BJ (cell line): ENCODE measurements at places on chromosomes 11 and 22. TPM values are rescaled to one million over a fixed set of nuclear protein-coding genes. Genes with fewer than 3 reads are reported as not detected.

Gene OR2D2
- 0.06 and 0.13 TPM in 2 replicates for polyA plus RNA-seq

Gene CASP12
- not detected in 2 replicates for polyA plus RNA-seq

Gene B3GAT1
- not detected in 2 replicates for polyA plus RNA-seq

Gene ACTN3
- not detected in 2 replicates for polyA plus RNA-seq

Gene TRIM34
- 6.6 and 11.0 TPM in 2 replicates for polyA plus RNA-seq

- DNase-seq, result no peak
Measured at GRCh38 chr22:19998991-19999820, 17.4 kb downstream of the ARVCF start.

DNA sequence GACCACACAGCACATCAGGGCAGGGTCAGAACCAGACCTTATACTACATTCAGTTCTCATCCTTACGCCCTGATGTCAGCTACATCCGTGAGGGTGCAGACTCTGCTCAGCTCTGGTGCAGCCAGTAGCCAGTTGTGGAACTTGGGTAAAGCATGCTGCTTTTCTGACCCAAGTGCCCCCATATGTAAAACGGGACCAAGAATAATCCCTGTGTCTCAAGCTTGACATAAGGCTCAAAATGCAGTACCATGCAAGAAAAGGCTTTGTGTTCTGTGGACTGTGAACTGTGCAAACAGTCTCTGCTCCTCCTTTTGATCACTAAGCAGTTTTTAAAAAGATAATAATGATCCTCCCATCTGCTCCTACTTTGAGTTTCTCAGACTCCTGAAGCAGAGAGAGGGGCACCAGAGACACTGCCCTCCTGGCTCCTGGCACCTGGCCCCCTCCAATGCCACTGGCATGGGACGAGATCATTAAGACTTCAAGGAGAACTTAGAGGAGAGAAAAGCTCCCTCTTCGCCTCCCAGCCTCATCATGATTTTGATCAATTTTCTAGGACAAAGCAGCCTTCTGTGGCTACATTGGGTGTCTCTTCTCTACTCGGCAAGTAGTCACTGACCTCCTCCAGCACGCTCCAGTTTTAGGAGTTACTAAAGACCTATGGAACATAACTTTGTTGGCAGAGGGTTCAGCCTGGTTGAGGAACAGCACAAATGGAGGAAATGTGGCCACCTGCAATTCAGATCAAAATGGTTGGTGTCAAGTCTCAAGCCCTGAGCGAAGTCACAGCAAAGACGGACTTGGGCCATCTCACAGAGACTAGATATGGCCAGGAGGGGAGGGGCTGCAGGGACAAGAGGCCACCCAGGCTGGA lies 23.9 kb downstream of the IL10RA start:
- no peak for DNase-seq

DNA sequence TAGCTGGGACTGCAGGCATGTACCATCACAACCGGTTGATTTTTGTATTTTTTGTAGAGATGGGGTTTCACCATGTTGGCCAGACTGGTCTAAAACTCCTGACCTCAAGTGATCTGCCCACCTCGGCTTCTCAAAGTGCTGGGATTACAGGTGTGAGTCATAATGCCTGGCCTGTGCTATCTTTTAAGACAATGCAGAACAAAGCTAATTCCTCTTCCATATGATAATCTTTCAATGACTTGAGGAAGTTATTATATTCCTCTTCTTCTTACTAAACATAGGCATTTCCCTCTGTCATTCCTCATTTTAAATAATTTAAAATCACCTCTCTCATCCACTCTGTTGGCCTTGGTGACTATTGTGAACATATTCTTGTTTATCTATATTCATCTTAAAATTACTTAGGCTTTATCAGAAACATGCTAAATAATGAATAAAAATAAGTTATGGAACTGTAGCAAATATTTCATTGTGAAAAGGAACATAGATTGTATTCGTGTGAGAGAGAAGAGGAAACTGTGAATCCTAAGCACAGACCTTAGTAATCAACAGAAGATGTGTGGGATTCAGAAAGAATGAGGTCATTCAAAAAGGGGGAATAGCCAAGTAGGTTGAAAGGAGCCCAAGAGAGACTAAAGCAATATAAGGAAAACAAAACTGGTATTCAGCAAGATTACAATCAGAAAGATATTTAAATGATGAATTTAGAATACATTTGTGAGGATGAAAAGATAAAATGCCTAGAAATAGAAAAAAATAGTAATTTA lies 269.4 kb downstream of the TTC28 start:
- DNase-seq, result no peak

DNA sequence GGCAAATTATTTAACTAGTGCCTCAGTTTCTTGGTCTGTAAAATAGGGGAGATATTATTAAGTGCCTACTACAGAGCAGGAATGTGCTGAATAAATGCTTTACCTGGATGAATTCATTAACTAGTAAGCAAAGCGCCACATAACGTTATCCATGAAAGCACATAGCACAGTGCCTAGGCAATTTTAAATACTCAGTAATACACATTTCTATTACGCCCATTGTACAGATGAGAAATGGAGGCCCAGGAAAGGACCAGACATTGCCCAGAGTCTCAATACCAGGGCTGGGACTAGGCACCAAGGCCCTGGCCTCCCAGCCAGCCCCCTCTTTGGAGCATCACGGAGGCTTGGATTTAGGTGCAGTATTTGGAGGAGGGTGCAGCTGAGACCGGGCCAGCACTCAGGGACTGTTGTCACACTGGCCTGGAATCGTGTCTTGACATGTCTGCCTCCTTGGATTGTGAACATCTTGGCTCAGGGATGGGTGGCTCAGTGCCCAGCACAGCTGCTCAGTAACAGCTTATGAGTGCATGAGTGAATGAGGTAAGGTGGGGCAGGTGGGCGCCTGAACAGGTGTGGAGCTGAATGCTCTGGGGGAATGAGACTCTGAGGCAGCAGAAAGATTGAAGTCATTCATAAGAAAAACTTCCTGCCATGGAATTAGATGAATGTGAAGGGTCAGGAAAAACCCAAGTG lies 42.1 kb upstream of the TPBGL start:
- no peak for DNase-seq

DNA sequence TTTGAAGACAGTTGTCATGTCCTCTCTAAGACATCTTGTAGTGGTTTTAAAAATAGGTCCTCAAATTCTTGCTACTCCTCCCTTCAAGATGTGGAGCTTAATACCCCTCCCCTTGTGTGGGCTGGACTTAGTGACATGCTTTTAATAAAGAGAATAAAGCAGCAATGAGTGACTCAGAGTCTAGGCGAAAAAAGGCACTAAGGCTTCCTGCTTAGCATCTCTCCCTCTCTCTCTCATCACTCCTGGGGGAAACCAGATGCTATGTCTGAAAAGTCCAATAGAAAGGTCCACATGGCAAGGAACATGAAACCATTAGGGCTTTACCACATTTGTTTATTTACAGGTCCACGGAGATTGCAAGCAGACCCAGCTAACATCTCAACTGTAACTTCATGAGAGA lies 11.7 kb downstream of the SERGEF start:
- no peak for DNase-seq

- no peak for DNase-seq
Measured at GRCh38 chr11:79335681-79336080, 105.1 kb downstream of the TENM4 start.

GRCh38 chr22:18965526-18966421 lies 29.7 kb upstream of the PRODH start:
- DNase-seq, result no peak

GRCh38 chr11:116687458-116688201 lies 85.2 kb downstream of the BUD13 start:
- no peak for DNase-seq

DNA sequence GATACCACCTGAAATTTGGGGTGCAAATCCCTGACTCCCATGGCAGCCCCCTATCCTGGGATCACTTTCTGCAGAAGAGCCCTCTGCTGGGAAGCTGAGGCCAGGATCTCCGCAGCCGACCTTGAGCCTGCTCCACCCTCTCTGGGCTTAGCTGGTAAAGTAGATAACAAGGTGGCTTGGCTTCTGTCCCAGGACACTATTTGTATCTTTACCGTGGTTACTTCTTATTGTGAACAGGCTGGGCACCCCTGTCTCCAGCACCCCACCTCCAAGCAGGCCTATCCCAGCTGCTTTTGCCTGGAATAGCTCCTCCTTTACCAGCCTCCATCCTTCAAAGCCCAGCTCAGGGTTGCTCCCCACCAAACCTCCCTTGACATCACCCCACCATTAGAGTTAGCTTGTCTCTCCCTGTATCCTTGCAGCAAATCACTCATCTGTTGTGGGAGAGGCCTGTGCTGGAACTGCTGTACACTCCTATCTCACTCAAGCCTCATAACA lies 35.2 kb upstream of the P2RY2 start:
- no peak for DNase-seq
